ENCODE measurements at places on chromosomes 4 and X.
A peak's percentile ranks its signal among the peaks of the same experiment; 100 is the strongest.

DNA sequence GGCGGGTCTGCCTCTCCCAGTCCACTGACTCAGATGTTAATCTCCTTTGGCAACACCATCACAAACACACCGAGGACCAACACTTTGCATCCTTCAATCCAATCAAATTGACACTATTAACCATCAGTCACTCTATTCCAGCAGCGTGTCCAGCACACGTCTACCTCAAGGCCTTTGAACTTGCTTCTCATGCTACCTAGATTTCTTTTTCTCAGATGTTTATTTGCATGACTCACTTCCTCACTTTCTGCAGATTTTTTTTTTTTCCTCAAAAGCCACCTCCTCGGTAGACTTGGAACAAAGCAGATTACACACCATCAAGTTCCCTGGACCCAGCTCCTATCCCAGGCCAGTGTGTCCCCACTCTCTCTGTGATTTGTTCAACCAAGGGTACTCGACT, 49.5 kb downstream of the SUPT20HL2 start:
- DNase-seq: no peak

- DNase-seq: no peak
Observed at GRCh38 chr4:184433258-184433892, 41.0 kb downstream of the IRF2 start.

- DNase-seq: no peak
Observed at GRCh38 chr4:20367446-20367845, 115.7 kb downstream of the SLIT2 start.

DNA sequence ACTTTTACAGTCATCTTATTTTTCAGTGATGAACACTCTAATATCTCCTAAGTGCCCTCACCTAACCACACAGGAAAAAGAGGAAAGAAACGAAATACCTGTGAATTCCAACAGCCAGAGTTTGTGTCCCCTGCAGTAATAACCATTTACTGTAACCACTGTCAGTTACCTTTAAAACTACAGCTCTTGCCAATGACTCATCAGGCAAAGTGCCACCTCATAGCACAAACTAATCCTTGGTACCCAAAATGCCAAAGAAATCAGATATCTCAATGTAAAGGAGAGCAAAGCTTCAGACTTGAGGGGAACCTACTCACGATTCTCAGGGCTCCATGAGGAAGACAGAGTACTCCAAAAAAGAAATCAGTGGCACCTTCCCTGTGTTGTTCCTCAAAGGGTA, 146.5 kb downstream of the NDST3 start:
- DNase-seq: no peak

DNA sequence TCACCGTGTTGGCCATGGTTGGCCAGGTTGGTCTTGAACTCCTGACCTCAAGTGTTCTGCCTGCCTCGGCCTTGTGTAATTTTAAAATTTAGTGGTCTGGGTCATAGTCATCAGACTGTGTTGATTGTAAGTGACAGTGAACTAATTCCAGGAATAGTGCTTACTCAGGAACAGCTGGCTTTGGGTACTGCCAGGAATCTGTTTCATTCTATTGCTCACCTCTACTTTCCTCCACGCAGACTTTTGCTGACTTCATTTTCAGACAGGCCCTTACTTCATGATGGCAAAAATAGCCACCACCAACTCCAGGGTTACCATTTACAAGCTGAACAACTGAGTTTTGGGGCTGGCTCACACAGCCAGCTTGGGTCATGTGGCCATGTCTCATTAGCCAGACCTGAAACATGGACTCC, 54.6 kb downstream of the FNIP2 start:
- DNase-seq: no peak

GRCh38 chr4:143399113-143399949, 62.7 kb downstream of the GAB1 start:
- peak; percentile 81 for DNase-seq

- no peak for DNase-seq
Observed at GRCh38 chrX:145936769-145937168, 119.1 kb downstream of the SLITRK2 start.

DNA sequence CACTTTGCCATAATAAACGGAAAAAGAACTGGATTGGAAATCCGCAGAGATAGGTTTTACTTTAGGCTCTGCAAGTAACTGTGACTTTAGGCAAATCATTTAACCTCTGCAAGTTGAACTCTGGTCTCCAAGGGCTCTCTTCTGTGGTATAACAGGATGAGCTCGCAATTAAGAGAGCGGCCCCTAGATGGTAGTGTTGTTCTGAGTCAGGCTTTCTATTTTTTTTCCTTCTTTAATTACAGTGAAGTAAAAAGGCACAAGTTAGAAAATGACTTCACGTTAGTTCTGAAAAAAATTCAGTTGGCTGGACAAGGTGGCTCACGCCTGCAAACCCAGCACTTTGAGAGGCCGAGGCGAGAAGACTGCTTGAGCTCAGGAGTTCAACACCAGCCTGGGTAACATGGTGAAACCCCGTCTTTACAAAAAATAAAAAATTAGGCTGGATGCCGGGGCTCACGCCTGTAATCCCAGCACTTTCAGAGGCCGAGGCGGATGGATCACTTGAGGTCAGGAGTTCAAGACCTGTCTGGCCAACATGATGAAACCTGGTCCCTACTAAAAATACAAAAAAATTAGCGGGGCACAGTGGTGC, 18.0 kb downstream of the RPS3A start:
- peak; percentile 85 for DNase-seq

- peak; percentile 2 for DNase-seq
Observed at GRCh38 chr4:120673696-120674095, 248.8 kb downstream of the PRDM5 start.

DNA sequence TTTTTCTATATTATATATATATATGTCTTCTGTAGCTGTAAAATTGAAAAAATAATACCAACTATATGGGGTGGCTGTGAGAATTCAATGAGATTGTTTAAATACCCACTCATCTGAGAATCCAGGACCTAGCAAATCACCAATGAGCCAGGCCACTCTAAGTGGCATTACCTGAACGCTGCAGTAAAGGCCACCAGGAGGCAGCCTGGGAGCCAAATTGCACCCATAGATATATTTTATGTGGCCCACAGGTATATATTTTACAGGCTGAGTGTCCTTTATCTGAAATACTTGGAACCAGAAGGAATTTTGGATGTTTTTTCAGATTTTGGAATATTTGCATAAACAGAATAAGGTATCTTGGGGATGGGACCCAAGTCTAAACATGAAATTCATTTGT, 58.2 kb upstream of the C4orf50 start:
- DNase-seq: peak; percentile 27

DNA sequence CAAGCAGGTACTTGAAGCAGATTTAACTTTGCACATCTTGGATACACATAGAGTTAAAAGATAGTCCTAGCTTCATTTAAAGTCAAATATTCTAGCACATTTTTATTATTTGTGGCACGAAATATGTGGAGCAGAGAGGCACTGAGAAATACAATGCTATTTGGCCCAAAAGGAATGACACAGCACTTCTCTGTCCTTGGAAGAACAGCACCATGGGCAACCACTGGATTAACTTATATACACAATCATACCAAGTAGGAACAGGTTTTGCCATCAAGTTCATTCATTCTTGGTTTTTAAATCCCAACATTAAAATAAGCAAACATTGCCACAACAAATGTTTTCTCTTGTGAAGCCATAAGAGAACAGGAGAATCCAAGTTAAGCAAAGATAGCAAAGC, 924 bp upstream of the ENAM start:
- no peak for DNase-seq

DNA sequence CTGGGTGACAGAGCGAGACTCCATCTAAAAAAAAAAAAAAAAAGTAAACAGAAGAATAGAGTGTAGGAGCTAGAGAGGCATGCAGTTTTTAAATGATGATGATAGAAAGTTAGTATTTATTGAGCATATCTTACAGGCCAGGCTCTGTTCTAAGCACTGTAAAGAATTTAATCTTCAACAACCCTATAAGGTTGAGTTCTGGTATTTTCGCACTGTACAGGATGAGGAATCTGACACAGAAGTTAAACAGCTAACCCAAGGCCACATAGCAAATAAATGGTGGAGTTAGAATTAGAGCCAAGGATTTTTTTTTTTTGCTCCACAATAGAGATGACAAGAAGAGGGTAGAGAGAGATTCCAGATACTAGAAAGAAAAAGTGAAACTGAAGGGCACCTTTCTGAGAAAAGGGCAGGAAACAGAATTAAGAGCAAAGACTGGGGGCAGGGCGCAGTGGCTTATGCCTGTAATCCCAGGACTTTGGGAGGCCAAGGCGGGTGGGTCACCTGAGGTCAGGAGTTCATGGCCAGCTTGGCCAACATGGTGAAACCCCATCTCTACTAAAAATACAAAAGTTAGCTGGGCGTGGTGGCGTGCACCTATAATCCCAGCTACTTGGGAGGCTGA, 56.1 kb downstream of the KLHL5 start:
- no peak for DNase-seq

DNA sequence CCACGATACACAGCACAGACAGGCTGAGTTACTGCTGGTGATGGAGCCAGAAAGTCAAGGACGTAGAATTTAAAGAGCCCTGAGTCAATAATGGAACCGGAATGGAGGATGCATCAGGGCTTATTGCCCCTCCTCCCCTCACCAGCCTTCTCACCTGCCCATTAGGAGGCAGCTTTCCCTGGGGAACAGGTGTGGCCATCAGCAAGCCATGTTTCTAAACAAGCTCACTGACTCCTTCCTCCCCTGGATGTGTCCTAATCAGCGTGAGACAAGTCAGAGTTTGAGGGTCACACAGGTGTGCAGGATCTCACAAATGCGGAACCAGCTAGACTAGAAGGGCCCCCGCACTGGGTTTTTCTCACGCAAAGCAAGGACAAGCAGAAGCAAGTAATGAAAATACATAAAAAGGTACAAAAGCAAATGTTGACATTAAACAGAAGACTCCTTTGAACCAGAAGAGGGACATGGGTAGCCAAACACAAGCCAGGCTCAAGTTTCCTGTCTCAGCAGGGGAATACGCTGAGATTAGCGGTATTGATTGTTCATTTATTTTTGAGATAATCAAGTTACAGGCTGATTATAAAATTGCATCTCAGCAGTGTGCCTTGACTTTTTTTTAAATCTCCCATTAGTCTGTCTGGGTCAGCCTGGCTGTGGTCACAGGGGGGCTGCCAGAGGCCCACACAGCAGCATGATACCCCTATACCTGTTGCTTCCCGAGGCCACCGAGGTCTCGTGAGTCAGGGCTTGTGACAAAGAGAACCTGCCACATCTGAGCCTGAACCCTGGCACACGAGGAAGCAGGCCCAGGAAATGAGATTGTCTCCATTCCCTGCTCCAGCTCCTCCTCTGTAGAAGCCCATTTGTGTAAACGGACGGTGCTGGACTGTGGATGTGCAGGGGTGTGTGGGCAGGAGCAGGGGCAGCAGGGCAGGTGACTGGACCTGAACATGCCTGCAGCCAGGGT, 37.4 kb downstream of the CCKAR start:
- DNase-seq: no peak

DNA sequence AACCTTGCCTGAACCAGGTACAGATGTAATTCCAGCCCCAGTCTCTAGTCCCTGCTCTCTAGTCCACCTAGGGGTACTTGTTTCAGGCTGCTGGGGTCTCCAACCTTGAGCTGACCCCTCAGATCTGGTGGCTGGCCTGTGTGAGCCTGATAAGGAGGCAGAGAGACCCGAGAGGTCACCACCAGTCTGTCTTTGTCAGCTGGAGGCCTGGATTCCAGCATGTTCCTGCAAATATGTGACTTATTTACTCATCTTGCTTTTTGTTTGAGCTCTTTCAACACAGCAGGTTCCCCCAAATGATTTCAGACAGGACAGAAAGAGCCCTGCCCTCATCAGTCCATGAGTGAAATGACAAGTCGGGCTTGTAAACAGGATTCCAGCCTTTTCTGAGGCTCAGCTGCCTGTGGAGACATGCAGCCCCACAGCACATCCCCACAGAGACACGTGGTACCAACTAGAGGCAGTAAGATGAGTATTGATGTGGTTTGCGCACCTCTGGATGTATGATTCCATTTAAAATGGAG, 37.5 kb upstream of the STK26 start:
- DNase-seq: peak; percentile 45

DNA sequence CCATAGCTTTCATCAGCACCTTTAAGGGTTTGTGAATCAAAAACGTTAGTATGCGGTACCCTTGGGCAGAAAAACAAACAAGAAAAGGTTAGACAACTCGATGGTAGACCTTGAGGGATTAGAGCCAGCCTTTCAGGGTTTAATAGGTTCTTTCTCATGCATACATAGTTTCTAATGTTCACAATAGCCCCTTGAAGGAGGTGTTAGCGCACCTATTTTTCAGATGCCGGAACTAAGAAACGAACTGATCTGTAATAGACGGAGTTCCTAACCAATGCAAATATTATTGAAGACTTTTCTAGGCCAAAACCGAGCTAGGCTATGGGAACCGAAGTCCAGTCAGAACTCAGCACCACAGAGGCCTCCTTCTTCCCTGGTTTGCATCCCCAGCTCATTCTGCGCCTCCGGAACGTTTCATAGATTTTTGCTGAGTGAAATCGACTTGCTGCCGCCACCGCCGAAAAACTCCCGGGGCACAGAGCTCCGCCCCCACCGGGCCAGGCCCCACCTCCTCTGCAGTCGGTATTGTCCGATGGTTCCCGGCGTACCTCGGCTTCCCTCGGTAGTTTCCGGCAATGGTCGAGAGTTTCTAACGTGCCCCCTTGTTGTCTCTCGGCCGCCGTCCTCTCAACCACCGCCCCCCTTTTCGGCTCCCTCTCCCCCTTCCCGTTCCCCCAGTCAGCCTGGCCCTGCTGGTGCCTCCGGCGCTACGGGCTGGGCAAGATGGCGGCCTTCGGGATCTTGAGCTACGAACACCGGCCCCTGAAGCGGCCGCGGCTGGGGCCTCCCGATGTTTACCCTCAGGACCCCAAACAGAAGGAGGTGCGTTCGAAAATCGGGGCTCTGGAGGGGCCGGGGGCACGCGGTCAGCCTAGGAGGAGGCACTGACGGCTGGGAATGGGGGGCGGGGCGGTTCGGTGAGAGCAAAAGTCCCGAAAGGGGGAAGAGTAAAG, at the start of gene MED12:
Gene MED12 (plus strand): TSS at position 565 of the 953 bp plus-strand sequence. CDS start 159 bp downstream, at position 724.
- peak; percentile 94 for DNase-seq

DNA sequence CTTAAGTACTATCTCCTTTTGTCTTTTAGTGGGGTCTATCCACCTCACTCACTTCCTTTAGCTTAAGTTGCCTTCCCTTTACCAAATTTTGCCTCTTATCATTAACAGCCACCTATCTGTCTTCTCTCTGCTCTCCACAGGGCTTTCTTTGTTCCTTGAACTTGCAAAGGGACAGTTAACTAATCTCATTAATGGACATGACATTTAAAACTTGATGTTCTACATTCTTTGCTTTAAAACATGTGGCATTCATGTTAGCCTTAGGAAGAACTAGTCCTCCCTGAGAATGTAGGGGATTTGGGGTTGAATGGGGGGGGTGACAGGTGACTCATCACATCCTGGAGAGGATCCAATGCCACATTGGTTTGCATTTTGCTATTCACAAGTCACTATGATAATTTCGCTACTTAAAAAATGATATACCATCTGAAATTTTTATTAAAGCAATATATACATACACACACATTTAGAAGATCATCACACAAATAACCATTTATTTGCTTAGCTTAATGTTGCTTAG, 41.0 kb upstream of the DMD start:
- DNase-seq: no peak

DNA sequence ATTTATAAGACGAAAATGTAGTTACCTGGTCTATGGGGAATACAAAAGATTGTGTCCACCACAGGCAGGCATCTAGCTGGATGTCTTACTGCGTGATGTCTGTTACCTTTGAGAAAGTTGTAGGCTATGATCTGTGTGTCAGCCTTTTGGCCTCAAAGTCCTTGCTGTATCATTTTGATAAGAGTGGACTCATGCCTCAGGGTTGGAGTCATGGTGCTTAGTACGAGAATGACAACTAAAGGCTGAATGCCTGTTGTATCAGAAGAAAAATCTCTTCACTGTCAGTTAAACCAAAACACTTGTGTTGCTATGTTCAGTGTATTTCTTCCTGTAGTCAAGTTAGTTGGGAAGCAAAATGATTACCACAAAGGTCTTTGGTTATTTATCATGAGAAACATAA, 226.2 kb downstream of the ARHGAP10 start:
- DNase-seq: no peak
